Stimulated activated CD8-positive, alpha-beta memory T cell treated with anti-CD3 and anti-CD28 coated beads, Interleukin-4, amount 100 ng/mL, for 4 hours (primary cell): ENCODE measurements at places on chromosomes 16 and 17.

DNA sequence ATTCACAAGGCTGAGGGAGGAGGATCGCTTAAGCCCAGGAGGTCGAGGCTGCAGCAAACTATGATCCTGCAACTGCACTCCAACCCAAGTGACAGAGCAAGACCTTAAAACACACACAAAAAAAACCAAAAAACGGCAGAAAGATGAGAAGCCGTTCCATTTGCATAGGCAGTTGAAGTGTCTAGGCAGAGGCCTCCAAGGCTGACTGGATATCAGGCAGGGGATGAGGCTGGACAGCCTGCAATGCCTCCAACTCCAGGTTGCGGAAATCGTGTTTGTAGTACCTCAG, 2.0 kb upstream of the FBXL19 start:
- no peak for DNase-seq

- DNase-seq: no peak
Measured at GRCh38 chr17:8985054-8985701, 19.7 kb upstream of the PIK3R5 start.

- DNase-seq: no peak
Measured at GRCh38 chr17:69757688-69758430, 317.2 kb upstream of the KCNJ16 start.

- DNase-seq: no peak
Measured at GRCh38 chr17:12229335-12229734, 208.7 kb downstream of the MAP2K4 start.

DNA sequence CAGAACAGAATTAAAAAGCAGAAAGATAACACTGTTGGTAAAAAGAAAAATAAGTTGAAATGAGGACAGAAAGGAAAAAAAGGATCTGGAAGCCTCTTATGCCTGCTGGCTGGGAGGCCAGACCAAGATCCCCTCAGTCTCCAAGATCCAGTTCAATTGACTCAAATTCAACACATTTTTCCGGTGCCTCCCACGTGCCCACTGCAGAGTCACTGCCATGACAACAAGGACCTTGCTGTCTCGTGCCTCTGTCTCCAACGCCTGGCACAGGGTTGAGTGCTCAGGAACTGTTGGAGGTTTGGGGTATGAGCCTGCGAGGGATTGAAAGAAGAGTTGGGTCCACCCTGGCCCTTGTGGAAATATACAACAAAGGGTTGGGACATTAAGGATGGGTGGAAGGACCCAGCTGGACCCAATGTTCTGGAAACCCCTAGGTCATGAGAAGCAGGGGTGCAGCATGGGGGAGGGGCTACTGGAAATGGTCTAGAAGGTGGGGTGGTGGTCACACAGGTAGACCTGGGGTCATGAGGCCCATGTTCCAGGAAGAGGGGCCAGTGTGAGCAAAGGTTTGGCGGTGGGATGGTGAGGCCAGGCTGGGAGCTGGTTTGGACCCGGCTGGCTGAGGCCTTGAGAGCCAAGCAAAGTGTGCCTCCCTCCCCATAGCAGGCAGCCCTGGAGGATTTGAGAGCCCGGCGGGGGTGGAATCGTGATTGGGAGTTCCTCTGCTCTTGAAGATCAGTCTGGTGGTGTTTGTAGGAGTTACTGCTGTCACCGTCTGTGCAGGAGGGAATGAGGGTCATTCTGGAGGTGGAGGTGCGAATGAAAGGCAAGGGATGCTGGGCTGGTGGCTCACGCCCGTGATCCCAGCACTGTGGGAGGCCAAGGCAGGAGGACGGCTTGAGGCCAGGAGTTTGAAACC, 1.3 kb downstream of the IL34 start:
- no peak for DNase-seq

- no peak for DNase-seq
Measured at GRCh38 chr16:66926171-66926947, 1.0 kb upstream of the RRAD start.

DNA sequence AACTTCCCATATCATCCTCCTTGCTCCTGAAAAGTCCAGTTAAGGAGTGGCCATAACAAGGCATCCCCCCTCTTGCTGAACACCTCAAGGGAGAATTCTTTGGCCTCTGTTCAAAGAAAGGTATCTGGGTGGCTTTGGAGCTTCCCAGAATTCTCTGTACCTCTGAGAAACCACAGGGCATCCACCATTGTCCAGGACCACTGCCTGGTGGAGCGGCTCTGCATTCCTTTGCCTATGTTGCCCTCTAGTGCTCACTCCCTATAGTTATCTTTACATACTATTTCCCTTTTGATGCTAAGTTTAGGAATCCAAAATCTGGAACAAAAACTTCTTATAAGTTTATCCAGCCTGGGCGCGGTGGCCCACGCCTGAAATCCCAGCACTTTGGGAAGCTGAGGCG, 30.3 kb downstream of the CHD9NB start:
- no peak for DNase-seq

DNA sequence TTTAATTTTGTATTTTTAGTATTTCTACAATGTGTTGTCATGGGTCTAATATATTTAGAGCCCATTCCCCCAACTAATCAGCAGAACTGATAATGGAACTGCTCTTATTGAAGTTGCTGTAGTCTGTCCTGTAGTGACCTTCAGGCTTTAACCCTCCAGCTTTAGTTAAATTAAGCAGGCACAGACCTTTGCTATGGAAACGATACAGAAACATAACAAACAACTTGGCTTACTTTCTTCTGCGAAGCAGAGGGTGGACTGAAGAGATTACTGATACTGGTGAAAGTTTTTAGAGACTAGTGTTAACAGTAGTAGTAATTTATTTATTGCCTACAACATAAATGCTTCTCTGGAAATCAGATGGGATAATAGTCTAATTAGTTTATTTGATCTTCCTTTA, 61.4 kb downstream of the NFATC3 start:
- no peak for DNase-seq

DNA sequence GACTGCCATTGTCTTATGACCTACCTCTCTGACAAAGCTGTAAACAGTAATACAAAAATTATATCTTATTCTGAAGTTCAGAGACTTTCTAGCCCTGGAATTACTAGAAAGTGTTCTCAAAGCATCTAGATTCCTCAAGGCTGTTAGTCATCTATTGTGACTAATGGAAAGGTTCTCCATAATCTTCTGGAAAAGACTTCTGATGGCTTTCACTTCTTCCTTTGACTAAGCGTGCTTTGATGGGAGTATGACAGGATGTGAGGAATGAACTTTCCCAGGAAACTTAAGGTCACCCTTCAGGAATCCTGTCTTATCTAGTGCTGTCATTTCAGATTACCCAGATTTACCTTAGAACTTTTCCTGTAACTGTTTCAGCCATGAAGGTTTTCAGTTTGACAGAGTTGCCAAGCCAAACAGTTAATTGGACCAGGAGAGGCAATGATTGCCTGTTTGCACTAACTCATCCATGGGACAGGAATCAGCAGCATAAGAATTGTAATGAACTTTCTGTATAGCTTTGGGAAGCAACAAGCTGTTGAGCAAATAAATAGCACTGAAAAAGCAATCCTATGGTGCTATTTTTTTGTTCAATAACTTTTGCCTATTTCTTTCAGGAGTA, 43.5 kb downstream of the AP2B1 start:
- DNase-seq: no peak

GRCh38 chr17:18228176-18228682, 2.8 kb downstream of the LLGL1 start:
- DNase-seq: no peak

- DNase-seq: no peak
Measured at GRCh38 chr17:16040710-16041251, 41.2 kb downstream of the TTC19 start.
